ENCODE measurements at places on chromosomes 13 and 19.

- no peak for DNase-seq
Observed at GRCh38 chr19:45295873-45296272, 26.8 kb downstream of the CKM start.

- DNase-seq, result no peak
Observed at GRCh38 chr13:114019367-114019766, 45.5 kb upstream of the C13orf46 start.

DNA sequence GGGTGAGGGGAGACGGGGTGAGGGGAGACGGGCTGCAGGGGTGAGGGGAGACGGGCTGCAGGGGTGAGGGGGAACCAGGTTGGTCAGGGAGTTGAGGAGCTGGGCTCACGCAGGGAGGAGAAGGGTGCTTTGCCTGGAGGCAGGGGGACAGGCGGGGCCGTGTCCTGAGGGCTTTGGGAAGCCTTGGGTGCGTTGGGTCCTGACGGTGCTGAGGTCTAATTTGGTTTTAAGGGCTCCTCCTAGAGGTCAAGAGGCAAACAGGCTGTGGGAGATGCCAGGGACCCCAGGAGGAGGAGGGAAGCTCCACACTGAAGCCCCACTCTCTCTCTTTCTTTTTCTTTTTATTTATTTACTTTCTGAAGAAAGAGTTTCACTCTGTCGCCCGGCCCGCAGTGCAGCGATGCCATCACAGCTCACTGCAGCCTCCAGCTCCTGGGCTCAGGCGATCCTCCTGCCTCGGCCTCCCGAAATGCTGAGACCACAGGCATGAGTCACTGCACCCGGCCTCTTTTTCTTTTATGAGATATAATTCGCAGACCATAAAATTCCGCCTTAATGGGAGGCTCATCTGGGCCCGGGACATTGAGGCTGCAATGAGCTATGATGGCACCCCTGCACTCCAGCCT is 9.3 kb upstream of the MISP start:
- DNase-seq, result no peak

DNA sequence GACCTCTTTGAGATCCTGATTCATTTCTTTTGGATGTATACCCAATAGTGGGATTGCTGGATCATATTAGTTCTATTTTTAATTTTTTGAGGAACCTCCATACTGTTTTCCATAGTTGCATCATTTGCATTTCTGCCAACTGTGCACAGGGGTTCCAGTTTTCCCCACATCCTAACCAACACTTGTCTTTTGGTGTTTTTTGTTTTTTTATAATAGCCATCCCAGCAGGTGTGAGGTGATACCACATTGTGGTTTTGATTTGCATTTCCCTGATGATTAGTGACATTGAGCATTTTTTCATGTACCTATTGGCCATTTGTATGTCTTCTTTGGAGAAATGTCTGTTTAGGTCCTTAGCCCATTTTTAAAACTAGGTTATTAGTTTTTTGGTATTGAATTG is 18.8 kb upstream of the GPR183 start:
- no peak for DNase-seq

DNA sequence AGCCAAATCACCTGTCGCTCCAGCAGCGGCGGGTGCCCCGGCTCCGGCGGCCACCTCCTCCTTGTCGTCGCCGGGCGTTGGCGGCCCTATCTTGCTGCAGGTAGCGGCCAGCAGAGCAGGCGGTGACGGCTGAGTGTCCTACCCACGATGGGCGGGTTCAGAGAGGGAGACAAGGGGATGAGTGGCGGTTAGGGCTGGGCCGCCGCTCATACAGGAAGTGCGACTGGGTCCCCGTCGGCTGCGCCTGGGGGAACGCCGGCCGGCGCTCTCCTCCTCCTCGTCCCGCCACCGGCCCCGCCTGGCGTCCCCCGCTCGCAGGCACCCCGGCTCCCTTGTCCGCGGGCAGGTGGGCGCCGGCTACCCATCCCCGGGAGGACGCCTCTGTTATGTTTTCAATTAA is 1692.0 kb downstream of the SLITRK5 start:
- no peak for DNase-seq
